Nasal cavity respiratory epithelium epithelial cell of viscerocranial mucosa (primary cell): ENCODE measurements at places on chromosomes 16 and 17. TPM values are rescaled to one million over a fixed set of nuclear protein-coding genes. Genes with fewer than 3 reads are reported as not detected.

Gene TP53TG3F
- total RNA-seq, result not detected in 2 replicates

Gene FOXO3B
- total RNA-seq, result 2.1 and 3.0 TPM in 2 replicates

Gene NIP7
- total RNA-seq, result 40.1 and 48.9 TPM in 2 replicates

Gene HSD17B1
- total RNA-seq, result 2.7 and 3.4 TPM in 2 replicates

Gene CSH2
- not detected in 2 replicates for total RNA-seq

Gene TGFB1I1
- 1.7 and 5.2 TPM in 2 replicates for total RNA-seq

Gene ZG16
- not detected in 2 replicates for total RNA-seq

Gene PIRT
- not detected in 2 replicates for total RNA-seq
